ENCODE measurements at places on chromosomes 4 and X. TPM values are rescaled to one million over a fixed set of nuclear protein-coding genes. Genes with fewer than 3 reads are reported as not detected.

Gene CD40LG
- not detected for total RNA-seq

Gene ADH1C
- total RNA-seq, result 11.5 TPM

Gene P2RY4
- not detected for total RNA-seq

Gene VEGFC
- 13.7 TPM for total RNA-seq

Gene SLC26A1
- 0.61 TPM for total RNA-seq

Gene INTU
- total RNA-seq, result 5.1 TPM

Gene NHSL2
- total RNA-seq, result 17.8 TPM

Gene MAMLD1
- total RNA-seq, result 3.5 TPM

Gene CT45A5
- not detected for total RNA-seq

Gene SHROOM2
- 15.7 TPM for total RNA-seq

Gene TEX13D
- total RNA-seq, result not detected

Gene TASL
- total RNA-seq, result 2.0 TPM

Gene PCSK1N
- 7.0 TPM for total RNA-seq

Gene TAF7L
- total RNA-seq, result not detected

Gene GLRA2
- not detected for total RNA-seq

Gene HAND2
- total RNA-seq, result 0.44 TPM

Gene MAP3K15
- 5.2 TPM for total RNA-seq

Gene PHF8
- 57.8 TPM for total RNA-seq

Gene PNMA5
- not detected for total RNA-seq

Gene BGN
- total RNA-seq, result 188 TPM

Gene SLC2A9
- 7.5 TPM for total RNA-seq

Gene NKX6-1
- not detected for total RNA-seq

Gene PGM2
- total RNA-seq, result 15.7 TPM

Gene SYP
- total RNA-seq, result 4.6 TPM

Gene EMCN
- total RNA-seq, result 17.1 TPM

Gene FAM53A
- total RNA-seq, result 0.59 TPM

Gene PCYT1B
- total RNA-seq, result 0.43 TPM
